ENCODE measurements at places on chromosomes 7 and 10.

DNA sequence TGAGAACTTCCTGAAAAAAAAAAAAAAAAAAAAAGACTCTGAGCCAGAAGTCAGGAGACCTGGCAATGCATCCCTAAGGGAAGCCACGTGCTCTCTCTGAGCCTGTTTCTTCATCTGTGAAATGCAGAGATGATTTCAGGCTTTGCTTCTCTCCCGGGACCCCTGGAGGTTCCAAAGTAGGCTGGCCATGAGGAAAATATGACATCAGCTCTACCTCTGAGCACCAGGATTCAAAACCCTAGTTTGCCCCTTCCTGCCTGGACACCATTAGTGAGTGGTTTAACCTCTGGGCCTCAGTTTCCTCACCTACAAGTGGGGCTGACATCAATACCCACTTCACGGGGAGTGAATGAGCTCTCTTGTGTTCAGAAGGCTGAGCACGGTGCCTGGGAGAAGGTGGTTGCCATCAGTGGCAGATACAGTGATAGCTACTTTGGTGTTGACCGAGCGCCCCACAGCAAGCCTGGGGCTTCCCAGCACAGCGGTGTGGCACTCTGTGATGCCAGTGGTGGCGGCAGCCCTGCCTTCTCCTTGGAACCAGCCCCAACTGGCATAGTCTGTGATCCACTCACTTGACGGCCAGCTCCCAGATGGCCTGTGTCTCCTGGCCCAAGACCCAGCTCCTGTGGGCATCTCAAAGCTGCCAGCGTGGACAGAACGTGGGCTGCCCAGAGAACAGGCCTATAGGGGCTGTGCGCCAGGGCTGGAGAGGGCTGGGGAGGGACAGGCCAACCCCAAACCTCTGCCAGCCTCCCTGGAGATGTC, 153.1 kb upstream of the UNC5B start:
- no peak for DNase-seq

- no peak for DNase-seq
These were observed 34.6 kb downstream of the ANKRD7 start for GRCh38 chr7:118259115-118259514.

GRCh38 chr10:119333146-119333792, 125.9 kb downstream of the GRK5 start:
- no peak for DNase-seq

DNA sequence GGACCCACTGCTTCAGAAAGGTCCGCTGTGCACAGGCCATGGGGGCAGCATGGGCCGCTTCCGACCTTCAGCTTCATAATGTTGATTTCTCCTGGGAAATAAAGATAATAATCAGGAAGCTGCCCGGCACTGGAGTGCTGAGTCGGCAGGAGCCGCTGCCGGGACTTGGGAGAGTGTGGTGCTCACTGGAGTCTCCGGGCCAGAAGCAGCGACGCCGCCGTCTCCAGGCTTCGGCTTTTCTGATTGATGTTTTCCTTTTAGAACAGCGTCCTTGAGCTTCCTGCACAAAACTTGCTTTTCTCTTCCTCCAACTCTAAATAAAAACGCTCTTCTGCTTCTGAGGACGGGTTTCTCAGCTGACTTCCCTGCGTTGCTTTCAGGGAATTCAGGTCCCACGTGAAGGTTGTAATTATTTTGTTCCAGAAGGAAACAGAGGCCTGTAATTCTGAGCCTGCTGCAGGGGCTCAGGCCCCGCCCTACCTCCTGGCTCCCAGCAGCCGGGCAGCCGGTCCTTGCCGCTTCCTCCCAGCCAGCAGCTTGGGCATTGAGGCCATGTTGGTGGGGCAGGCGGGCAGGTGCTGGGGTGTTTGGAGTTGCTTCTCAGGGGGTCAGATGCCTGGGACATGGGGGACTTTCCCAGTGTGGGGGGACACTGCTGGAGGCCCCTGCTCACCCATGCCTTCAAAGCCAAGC, 14.7 kb downstream of the PWWP2B start:
- DNase-seq, result no peak

GRCh38 chr7:50761713-50762112, 21.0 kb downstream of the GRB10 start:
- no peak for DNase-seq

DNA sequence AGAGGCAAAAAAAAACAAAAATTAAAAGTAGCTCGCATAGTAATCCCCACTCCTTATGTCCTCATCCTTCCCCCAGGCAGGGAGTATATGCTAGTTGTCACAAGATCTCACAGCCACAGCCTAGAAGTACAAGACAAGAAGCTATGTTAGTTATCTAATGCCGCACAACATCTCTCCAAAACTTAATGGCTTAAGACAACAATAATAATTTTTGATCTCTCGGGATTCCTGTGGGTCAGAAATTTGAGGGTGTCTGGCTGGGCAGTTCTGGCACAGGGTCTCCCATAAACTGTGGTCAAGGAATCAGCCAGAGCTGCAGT, 39.7 kb downstream of the CPVL start:
- DNase-seq, result no peak

GRCh38 chr10:32854435-32854834, 103.6 kb downstream of the ITGB1 start:
- DNase-seq, result no peak

- no peak for DNase-seq
These were observed 22.1 kb downstream of the C10orf71 start for GRCh38 chr10:49321021-49321420.

- DNase-seq, result no peak
These were observed 133.5 kb downstream of the ST7 start for GRCh38 chr7:117086788-117087187.

- peak; percentile 38 for DNase-seq
These were observed 5.6 kb downstream of the RAPGEF5 start for GRCh38 chr7:22351329-22351692.

GRCh38 chr7:150398108-150398964, 19.2 kb downstream of the ZNF775 start:
- DNase-seq, result no peak

GRCh38 chr10:118760265-118760664, 5.5 kb upstream of the CACUL1 start:
- no peak for DNase-seq

- DNase-seq, result no peak
These were observed 426.4 kb upstream of the FZD8 start for GRCh38 chr10:36068542-36068941.
